Aortic smooth muscle cell (primary cell): ENCODE measurements at places on chromosomes 1 and 21. TPM values are rescaled to one million over a fixed set of nuclear protein-coding genes. Genes with fewer than 3 reads are reported as not detected.

SNX7 gene
- 49.5 and 56.6 TPM in 2 replicates for total RNA-seq

NTNG1 gene
- 0.06 and 0.13 TPM in 2 replicates for total RNA-seq

EFCAB14 gene
- total RNA-seq: 30.3 and 42.4 TPM in 2 replicates

CCDC185 gene
- not detected in 2 replicates for total RNA-seq

CFAP141 gene
- not detected in 2 replicates for total RNA-seq

ZZZ3 gene
- total RNA-seq: 45.8 and 61.7 TPM in 2 replicates

ACTRT2 gene
- not detected in 2 replicates for total RNA-seq

SELENOF gene
- 198 and 236 TPM in 2 replicates for total RNA-seq

PTPRU gene
- 4.0 and 12.0 TPM in 2 replicates for total RNA-seq

LCE6A gene
- total RNA-seq: not detected in 2 replicates

NGF gene
- total RNA-seq: 7.7 and 12.7 TPM in 2 replicates

NKAIN1 gene
- total RNA-seq: not detected in 2 replicates
